ENCODE measurements at places on chromosomes 11 and 22. TPM values are rescaled to one million over a fixed set of nuclear protein-coding genes. Genes with fewer than 3 reads are reported as not detected.

DNA sequence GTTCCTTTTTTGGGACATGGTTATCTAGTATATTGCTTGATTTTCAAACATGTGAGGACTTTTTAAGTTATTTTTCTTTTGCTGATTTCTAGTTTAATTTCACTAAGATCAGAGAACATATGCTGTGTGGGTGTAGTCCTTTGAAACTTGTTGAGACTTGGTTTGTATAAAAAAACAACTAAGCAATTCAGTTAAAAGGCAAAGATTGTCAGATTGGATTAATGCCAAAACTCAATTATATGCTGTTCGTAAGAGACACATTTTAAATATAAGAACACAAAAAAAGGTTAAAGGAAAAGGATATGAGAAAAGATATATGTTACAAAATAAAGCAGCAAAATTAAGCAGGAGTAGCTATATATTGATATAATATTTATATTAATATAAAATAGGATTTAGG is 17.8 kb upstream of the RRM1 start:
- H3K36me3 ChIP-seq = no peaks in the 10 kb centered on the region
- no peaks in the 10 kb centered on the region for H3K27me3 ChIP-seq
- H3K4me3 ChIP-seq = no peak overlapping the region
- no peak for DNase-seq

- no peak overlapping the region for H3K27ac ChIP-seq
- no peak for DNase-seq
Measured at GRCh38 chr11:77771135-77771534, 49.4 kb downstream of the RSF1 start.

NCF4 gene
- total RNA-seq = 13.4 TPM

PTPN5 gene
- 1.3 TPM for total RNA-seq
